ENCODE measurements at places on chromosomes 3 and 15.

GRCh38 chr3:150371741-150372254 is 36.3 kb upstream of the TSC22D2 start:
- peak; percentile 100 for DNase-seq

- no peak for DNase-seq
Measured at GRCh38 chr3:130712718-130713423, 33.8 kb downstream of the PIK3R4 start.

- peak; percentile 99 for DNase-seq
Measured at GRCh38 chr3:158167737-158168557, 58.1 kb downstream of the RSRC1 start.

- DNase-seq = peak; percentile 83
Measured at GRCh38 chr3:53773611-53774368, 72.4 kb downstream of the CHDH start.

- no peak for DNase-seq
Measured at GRCh38 chr3:188583341-188584161, 429.6 kb downstream of the LPP start.

- DNase-seq = peak; percentile 32
Measured at GRCh38 chr15:98730860-98731711, 82.7 kb downstream of the IGF1R start.

GRCh38 chr15:74893627-74894026 is 3.8 kb downstream of the MPI start:
- no peak for DNase-seq

DNA sequence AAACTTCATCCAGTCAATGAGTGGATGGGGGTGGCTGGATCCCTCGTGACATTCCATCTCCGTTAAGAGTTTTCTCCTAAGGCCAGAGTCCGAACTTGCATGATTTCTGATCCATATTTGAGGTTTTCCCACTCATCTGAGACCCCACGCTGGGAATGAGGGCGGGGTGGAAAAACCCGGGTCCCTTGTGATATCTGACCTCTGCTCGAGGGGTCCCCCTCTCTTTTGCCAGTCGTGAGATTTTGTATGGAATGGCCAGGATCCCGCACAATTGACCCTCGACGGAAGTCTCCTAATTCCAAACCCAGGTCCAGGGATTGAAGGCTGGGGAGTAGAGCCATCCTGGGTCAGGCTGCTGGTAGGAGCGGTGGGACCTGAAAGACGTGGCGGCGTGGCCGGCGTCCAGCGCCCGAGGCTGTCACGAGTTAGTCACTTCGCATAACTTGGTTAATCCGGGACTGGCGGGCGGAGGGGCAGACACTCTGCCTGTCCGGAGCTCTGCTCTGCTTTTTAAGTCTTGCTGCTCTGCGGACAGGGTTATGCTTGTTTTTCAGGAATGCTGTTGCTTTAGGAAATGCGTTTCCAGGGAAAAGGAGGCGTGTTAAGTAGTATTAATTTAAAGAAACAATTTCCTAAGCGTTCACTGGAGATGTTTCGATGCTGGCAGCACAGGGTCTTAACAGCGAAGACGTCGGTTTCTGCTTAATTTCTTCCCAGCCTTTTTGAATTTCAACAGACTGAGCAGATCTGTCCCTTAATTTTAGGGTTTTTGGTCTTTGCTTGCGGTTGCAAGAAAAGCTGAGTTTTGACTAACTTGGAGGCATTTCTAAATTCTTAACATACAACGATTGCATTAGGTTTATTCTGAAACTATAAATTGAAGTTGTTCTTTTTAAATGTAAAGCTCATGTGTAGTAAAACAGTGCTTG is 69.7 kb upstream of the LRRFIP2 start:
- DNase-seq = peak; percentile 70

DNA sequence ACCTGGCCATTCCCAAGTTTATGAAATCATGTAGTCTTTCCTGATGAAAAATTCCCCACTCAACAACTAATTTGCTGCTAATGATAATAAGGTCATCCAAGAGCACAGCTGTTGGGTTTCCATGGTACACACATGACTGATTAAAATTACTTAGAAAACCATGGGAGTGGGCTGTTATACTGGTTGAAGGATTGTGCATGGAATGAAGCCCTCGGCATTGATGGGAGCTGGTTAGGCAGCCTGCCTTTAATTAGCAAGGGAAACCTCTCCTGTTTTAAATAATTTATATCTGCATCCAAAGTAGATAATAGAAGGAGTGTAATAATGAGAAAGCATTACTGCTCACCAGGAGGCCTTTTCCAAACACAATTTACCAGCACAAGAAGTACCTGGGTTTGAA is 235.1 kb upstream of the CFAP20DC start:
- no peak for DNase-seq

- DNase-seq = no peak
Measured at GRCh38 chr3:49670940-49671290, 3.2 kb upstream of the APEH start.

- DNase-seq = no peak
Measured at GRCh38 chr3:22209578-22209977, 458.6 kb upstream of the ZNF385D start.

- DNase-seq = peak; percentile 77
Measured at GRCh38 chr3:42020684-42021307, 58.9 kb upstream of the ULK4 start.

DNA sequence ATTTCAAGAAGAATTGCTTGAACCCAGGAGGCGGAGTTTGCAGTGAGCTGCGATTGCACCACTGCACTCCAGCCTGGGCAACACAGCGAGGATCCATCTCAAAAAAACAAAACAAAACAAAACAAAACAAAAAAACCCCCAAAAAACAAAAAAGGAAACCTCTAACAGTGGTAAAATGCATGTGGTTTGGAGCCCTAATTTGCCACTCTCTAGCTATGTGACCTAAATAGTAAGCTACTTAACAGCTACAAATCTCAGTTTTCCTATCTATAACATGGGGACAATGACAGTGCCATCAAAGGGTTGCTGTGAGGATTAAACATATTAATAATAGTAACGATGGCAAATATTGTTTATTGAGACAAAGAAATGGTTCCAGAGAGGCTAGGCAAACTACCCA is 119.4 kb upstream of the LMOD3 start:
- DNase-seq = no peak

GRCh38 chr3:67558426-67558825 is 96.0 kb downstream of the SUCLG2 start:
- no peak for DNase-seq

DNA sequence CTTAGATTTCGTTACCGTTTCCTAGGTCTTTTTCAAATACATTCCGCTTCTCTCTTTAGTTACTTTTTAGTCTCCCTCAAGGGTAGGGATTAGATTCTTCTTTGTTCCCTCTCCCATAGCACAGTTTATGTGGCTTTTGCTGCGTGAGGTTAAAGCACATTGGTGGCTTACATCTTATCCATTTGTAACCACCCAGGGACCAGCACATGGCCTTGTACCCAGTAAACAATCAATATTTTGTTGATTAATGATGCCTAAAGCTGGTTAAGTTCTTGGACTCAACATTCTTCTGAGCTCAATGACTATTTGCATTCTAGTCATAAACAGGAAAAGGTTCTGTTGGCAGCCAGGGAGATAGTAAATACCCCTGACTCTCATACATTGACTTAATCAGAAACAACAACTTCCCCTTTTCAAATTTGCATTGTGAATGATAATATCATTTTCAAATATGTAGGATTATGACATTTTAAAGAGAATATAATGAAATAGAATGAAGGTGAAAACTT is 60.2 kb downstream of the CACNA1D start:
- no peak for DNase-seq

DNA sequence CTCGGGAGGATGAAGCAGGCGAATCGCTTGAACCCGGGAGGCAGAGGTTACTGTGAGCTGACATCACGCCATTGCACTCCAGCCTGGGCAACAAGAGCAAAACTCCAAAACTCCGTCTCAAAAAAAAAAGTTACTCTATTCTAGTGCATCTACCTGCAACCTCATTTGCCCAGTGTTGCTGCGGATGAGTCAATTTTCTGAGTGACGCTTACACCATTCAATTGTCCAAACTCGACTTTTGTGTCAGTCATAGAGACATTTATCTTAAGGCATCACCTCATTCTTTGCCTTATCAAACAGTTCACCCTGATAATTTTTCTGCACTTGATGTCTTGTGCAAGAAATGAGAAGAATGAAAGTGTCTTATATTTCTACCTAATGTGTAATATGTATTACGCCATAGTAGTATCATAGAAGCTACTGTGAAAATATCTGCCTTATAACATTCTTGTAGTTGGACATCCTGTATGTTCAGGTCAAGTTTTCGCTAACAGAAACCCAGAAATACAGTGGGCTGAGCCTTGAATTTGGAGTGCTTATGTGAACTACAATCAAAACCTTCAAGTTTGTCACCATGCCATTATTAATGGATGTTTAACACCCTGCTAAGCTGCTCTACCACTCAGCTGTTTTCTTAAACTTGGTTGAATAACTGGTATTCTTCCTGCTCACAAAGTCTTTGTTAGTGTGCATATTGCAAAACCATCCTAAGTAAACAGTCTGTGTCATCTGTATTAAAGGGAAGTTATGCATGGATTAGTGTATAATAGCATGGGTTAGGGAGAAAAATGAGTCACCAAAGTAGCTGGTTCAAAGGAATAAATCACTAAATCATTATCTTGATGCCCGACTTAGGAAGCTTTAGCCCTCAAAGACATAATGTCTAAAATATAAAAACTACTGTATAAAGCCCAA is 531.0 kb upstream of the NR2F2 start:
- peak; percentile 81 for DNase-seq

DNA sequence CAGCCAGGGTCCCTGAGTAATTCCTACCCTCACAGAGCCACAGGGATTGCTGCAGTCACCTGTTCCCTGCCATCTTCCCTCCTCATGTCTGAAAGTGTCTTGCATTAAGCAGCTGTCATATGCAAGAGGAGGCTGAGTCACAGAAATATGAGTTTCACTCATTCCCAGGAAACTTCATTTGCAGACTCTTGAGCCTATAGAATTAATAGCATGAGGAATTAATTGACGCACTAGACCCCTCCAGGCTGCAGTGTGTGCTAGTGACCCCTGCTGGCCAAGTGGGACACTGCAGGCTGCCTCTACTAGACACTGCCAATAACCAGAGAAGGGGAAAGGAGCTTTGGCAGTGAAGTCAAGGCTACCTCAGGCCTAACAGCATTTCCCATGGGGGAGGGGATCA is 50.6 kb upstream of the SLC6A1 start:
- DNase-seq = no peak

GRCh38 chr15:92400573-92400972 is 6.9 kb downstream of the ST8SIA2 start:
- DNase-seq = no peak

DNA sequence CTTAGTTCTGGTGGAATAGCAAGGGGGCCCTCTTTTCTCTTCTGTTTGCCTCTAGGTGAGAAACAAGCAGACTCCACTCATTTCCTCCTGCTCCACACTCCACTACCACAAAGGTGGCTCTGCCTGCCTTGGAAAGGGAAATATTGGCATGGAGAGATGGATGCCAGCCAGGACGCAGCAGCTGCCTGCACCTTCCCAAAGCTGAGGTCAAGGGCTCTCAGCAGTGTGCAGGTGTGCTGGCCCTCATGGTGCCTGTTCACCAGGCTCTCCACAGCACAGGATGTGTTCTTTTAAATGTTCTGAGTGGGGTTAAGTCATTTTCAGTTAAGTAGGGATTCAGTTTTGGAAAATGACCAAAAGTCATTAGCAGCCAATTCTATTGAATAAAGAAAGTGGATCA is 211.2 kb upstream of the STRIT1 start:
- DNase-seq = no peak

GRCh38 chr15:48225771-48226170 is 19.7 kb downstream of the SLC12A1 start:
- DNase-seq = no peak

DNA sequence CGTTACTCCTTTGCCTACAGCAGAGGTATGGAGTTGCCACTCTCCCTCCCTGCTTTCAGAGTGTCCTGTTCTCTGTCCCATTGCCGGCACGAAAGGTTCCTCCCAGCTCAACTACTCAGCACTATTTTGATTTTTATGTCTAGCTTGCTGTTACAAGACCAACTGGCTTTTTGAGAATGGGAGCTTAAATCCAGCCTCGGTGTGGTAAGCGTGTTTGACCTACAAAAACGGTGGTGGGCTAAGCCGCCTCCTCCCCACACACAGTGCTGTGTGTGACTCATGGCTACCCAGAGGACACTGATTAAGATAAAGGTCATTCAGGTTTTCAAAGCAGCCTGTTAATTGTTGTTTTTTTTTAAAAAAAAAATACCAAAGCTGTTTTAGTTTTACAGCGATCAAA is 64.5 kb downstream of the LRTM1 start:
- no peak for DNase-seq

DNA sequence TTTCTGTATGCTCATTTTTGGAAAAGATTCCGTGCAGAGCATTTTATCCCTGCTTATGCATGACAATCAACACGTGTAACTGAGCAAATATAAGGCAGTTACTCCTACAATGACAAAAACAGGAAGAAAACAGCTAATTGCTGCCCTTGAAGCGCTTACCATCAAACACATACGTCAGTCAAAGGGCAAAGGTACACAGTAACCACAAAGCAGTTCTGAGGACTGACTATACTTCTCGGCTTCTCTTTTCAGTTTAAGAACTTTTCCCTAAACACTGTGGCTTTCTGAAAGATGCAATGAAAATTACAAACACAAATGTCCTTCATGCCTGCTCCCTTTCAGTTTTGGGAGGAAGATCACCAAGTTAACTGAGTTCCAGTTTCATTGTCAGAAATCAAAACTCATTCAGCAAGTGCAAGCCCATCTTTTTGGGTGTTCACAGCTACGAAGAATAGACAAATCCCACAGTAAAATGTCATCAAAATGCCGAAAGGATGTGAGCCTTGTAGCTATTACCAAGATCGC is 602.8 kb downstream of the FOXP1 start:
- DNase-seq = no peak

GRCh38 chr3:177201700-177202397 is 4.6 kb upstream of the TBL1XR1 start:
- no peak for DNase-seq

- peak; percentile 46 for DNase-seq
Measured at GRCh38 chr3:9280451-9281219, 31.2 kb upstream of the SRGAP3 start.

DNA sequence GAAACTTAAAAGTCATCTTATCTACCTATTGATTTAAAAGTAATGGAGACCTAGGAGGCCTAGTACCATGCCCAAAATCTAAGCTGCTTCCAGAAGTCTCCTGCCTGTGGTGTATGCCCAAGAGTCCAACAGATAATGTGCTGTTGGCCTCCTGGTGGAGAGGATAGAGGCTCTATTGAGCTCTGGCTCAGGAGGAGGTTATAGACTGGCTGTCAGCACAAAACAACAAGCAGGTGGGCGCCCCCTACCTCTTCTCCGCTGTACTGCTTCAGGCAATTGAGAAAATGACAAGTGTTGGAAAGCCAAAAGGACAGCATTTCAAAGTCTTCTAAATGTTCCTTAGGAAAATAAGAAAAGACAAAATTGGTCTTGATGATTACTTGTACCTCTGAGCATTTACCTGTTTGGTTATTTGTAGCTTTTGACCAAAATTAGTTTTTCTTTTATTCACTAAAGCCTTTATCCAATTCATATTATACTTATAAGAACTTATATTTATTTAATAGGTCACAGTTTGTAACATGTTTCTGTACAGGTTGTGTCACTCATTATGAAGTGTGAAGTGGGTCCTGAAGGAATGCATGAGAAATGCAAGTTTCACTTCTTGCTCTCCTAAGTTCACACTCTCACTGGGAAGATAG is 17.2 kb upstream of the GNB5 start:
- peak; percentile 68 for DNase-seq

GRCh38 chr3:126005951-126006350 is 37.0 kb downstream of the ROPN1B start:
- DNase-seq = peak; percentile 77

GRCh38 chr15:92571824-92572223 is 83.8 kb downstream of the FAM174B start:
- no peak for DNase-seq

- peak; percentile 8 for DNase-seq
Measured at GRCh38 chr3:44510000-44510368, 32.5 kb upstream of the ZNF445 start.
